ENCODE measurements at places on chromosomes 6 and 20.

DNA sequence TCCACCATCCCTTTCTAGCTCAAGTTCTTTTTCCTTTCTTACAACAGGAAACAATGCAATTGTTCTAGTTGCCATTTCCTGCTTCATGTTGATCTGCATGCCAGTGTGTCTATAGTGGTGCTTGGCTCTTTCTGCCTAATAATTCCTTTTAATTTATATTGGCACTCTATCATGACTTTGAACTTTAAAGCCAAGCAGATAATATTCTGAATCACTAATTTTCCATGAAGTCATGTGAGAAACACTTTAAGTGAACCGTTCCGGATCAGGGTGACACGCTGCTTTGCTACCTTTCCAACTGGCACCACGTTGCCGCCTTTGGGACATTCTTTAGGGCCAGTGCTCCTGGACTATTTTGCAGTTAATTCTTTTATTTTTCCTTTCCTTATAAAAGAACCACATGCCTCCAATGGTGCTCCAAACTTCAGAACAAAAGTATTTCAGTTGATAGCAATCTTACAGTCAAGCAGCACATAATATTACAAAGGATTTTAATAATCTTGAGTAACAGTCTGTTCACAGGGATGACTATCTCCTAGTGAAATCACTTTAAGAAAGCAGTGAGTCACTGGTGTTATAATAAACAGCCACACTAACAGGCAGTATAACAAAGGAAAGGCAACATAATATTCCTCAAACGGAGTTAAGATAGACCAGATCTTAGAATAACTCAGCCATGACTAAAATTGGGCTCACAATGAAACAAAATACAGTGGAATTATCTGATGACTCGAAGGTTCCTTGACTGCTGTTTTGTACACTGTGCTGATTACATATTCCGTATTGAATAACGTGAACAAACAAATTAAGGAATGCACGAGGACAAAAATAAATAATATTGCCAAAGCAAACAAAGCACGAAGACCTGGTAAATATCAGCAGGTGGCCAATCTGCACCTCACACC is 19.0 kb upstream of the BLOC1S5 start:
- no peak for DNase-seq

- DNase-seq: no peak
Observed at GRCh38 chr6:159642995-159643394, 50.0 kb downstream of the SOD2 start.

DNA sequence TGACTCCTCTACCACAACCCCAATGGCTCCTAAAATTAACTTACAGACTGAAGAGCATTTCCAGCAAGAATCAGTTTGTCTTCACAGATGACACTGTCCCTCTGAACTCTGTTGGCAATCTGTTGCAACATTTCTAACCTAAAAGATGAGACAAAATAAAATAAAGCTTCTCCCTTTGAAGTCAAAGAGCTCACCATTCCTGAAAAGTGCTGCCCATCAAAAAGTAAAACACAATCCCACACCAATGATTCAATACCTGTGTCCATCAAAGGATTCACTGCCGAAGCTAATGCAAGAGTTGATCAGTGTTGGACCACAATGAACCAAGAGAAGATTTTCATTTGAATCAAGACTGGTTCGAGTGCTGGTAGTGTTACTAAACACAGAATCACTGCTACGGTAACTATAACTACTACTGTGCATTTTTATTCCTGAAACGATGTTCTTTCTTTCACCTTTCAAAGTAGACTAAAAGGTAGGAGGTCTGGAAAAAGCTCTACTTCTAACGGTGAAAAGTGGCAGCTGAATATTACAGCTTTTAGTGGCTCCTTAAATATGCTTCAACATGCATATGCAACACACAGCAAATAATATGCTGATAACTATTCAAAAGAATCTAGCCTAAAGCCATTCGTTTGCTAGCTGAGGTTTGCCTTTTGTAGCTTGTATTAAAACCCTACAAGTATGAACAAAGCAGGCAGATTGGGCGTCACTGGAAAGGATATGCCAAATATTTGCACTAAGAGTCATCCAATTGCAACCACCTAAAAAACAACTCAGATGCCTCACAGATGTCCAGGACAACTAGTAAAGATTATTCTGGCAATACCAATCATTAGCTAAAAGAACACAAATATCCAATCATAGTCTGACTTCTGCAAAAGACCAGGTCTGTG is at the start of gene DST:
Gene DST, minus strand, starts transcription at position 524 of the 896 bp plus-strand sequence.
- no peak for DNase-seq

DNA sequence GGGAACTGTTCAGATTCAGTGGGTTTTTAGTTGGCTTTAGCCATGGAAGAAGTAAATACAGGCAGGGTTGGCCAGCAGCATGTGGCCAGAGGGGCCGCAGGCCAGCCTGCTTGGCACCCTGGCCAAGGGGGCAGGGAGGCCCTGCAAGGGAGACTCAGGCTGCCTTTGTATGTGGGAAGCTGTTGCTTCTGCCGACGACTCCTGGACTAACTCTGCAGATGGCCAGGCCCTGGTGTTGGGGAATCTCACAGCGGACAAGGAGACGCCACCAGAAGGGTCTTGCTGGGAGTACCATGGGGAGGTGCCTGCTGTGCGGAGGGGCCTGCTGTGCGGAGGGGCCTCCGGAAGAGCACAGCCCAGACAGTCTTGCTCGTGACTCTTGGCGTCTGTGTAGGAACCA is 25.2 kb downstream of the PYGB start:
- DNase-seq: no peak

DNA sequence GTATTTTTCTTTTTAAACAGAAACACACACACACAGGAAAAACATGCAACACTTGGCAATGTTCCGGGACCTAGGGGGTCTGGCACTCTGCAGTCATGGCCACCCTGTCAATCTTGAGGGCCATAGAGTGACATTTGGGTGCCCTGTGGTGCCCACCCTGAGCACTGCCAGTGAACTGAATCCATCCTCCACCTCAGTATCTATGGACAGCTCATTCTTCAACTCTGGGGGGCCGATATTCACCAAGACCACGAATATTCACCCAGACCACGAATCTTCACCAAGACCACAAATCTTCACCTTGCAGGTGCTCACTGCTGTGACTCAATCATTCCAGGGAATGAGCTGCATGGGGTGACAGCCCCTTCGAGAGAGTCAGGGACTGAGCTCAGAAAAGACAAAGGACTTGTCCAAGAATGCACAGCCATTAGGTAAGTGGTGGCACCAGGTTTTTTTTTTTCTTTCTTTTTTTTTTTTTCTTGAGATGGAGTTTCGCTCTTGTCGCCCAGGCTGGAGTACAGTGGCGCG is 19.1 kb downstream of the SNAI1 start:
- no peak for DNase-seq

DNA sequence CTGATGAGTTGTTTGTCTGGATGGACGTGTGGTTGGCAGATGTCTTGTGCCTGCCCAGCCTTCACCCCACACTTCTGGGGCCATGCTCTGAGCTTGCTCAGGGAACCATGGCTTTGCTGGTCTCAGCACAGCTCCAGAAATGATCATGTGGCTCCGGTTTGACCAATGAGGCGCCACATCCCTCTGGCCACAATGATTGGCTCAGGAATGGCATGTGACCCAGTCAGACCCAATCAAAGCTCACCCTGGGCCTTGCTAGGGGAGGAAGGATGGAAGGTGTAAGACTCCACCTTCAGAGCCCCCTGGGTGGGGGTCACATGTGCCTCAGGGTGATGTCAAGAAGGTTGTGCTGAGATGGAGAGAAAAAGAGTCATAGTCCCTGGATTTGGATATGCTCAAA is 281.6 kb upstream of the SULF2 start:
- no peak for DNase-seq

DNA sequence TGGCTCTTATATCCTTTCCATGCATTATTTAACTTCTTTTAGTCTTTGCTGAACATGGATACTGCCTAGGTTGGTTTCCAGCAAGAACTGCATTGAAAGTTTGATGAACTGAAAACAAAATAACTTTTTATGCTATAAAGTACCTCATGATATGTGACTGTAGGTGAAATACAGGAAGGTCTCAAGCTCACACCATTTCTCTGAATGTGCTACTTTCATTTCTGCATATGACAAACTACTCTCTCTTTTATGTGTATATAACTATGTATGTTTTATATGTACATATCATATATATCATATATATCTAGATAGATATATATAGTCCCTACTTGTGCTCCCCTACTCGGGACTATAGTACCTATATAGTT is 65.9 kb downstream of the AIG1 start:
- DNase-seq: no peak

- DNase-seq: no peak
Observed at GRCh38 chr20:49690899-49691620, 22.6 kb downstream of the B4GALT5 start.

GRCh38 chr6:100633096-100633777 is 168.5 kb upstream of the SIM1 start:
- DNase-seq: no peak

DNA sequence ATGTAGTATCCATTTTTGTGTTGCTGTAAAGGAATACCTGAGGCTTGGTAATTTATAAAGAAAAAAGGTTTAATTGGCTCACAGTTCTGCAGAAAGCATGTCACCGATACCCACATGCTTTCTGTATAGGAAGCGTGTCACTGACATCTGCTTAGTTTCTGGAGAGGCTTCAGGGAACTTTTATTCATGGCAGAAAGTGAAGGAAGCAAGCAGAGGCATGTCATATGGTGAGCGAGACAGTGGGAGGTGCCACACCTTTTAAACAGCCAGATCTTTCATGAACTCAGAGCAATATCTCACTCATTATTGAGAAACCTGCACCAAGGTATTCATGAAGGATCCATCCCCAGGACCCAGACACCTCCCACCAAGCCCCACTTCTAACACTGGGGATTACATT is 3.5 kb downstream of the SUMO4 start:
- no peak for DNase-seq

DNA sequence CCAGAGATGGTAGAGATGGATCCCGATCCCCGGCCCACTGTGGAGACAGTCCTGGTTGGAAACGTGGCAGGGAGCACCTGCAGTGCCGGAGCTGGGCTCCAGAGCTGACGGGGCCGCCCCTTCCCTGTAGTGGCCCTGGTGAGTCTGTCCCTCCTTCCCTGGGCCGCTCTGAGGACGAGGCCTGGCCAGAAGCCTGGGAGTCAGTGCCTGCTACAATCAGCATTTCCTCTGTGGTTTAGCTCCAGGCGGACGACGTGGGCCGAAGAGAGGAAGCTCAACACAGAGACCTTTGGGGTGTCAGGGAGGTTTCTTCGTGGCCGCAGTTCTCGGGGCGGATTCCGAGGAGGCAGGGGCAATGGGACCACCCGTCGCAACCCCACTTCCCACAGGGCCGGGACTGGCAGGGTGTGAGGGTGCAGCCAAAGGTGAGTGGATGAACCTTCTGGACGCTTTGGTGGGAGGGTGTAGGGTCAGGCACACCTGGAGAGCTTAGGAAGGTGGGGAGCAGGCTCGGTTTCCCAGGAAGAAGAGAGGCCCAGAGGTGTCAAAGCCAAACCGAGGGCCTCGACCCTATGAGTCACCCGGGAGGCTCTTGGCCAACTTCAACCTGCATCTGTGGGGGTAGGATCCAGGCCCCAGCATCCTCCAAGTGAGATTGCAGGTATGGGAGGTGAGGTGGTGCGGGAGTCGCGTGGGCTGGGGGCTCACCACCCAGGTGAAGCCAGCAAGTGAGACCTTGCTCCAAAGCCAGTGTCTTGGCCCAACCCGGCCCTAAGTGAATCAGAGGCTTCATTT is 9.9 kb downstream of the PSMA7 start:
- DNase-seq: no peak

DNA sequence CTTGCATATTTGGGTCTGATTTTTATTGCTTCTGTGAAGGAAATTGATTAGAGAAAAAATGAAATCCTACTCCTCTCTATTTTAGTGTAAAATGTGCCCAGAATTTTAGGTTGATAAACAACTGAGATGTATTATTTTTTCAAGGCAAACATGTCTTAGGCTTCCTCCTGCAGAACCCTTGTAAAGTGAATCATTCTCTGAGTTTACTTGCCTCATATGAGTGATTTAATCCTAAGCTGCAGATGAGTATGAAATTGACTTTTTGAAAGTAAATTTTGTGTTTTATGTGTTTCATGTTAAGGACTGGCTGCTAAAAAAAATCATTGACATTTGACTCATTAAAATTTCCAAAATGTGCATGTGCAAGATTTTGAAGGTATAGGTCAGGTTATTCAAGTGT is 138.5 kb upstream of the PHACTR1 start:
- DNase-seq: no peak

DNA sequence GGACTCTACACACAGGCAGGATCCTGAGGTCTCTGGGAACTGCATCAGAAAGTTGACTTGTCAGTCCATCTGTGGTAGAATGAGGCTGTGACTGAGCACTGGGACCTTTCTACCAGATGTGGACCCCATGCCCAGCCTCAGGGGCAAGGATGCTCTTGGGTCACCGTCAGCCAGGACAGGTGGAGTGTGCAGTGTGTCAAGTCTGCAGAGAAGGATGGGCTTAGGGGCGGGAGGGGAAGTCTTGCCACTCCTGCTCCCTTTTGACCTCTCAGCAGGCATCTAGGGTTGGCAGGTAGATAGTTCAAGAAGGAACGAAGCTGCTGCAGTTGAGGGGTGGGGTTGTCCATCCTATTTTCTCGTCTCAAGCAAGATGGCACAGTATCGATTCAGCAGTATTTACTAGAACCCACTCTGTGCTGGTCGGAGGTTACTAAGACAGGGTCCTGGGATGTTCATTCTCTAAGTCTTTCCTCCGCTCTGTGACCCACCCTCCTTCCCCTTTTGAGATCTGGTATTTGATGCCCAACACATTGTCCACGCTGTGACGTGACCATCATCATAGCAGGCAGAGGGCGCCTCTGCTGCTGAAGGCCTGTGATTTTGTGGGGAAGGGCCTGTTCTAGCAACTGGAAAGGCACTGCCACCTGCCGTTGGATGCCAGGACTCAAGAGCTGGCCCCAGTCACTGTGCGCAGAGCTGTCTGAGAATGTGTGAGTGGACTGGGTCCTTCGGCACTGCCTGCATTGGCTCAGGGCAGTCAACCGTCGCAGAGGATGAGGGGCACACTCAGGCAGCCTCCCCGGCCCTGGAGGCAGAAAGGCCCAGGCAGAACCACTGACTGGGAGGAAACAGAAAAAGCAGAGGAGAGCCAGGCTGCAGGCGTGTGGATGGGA is 23.2 kb downstream of the RBCK1 start:
- DNase-seq: no peak

GRCh38 chr6:24069526-24069925 is 56.5 kb upstream of the NRSN1 start:
- DNase-seq: no peak

GRCh38 chr20:23165307-23165750 is 79.2 kb upstream of the CD93 start:
- no peak for DNase-seq

DNA sequence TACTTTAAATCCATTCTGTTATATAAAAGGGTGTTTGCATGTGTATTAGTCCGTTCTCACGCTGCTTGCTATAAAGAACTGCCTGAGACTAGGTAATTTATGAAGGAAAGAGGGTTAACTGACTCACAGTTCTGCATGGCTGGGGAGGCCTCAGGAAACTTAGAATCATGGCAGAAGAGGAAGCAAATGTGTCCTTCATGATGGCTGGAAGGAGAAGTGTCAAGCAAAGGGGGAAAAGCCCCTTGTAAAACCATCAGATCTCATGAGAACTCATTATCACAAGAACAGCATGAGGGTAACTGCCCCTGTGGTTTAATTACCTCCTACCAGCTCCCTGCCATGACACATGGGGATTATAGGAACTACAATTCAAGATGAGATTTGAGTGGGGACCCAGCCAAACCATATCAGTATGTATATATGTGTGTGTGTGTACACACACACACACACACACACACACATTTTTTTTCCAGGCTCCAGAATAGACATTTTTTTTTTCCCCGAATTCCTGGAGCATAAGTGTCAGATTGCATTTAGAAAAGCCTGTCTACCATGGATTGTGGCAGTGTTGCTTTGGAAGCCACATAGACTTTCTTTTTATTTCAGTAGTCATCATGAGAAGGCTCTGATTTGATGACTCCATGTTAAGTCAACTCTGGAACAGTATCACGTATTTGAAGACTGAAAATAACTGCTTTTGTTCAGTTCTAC is 31.5 kb downstream of the KDM1B start:
- DNase-seq: no peak

All from activated T-helper 1 cell treated with anti-CD3 and anti-CD28 coated beads, Interleukin-2, amount 50 U/mL, for 16 hours (primary cell).